Cardiac septum (tissue), 1 donor: ENCODE measurements at places on chromosomes 4 and X. TPM values are rescaled to one million over a fixed set of nuclear protein-coding genes. Genes with fewer than 3 reads are reported as not detected.

The TRIM75 gene
- not detected for total RNA-seq

The ARMCX2 gene
- total RNA-seq, result 43.5 TPM

The PPEF2 gene
- total RNA-seq, result not detected

The S100P gene
- 2.8 TPM for total RNA-seq

The MAGIX gene
- total RNA-seq, result 3.4 TPM

The SSX4B gene
- total RNA-seq, result not detected

The CENPVL2 gene
- total RNA-seq, result not detected

The PLA2G12A gene
- 37.7 TPM for total RNA-seq

The XIAP gene
- 27.6 TPM for total RNA-seq

The VGLL1 gene
- total RNA-seq, result not detected

The ITIH6 gene
- total RNA-seq, result not detected
